ENCODE measurements at places on chromosomes 16 and 17. TPM values are rescaled to one million over a fixed set of nuclear protein-coding genes. Genes with fewer than 3 reads are reported as not detected.

GRCh38 chr17:78001612-78002011 is 43.1 kb downstream of the TNRC6C start:
- no peaks in the 10 kb centered on the region for H3K4me1 ChIP-seq
- no peak overlapping the region for H3K4me3 ChIP-seq
- H3K27ac ChIP-seq, result no peak overlapping the region
- no peaks in the 10 kb centered on the region for H3K27me3 ChIP-seq

GRCh38 chr16:68270353-68270752 is 6.0 kb downstream of the SLC7A6 start:
- no peaks in the 10 kb centered on the region for H3K36me3 ChIP-seq
- H3K27me3 ChIP-seq, result no peaks in the 10 kb centered on the region
- no peak overlapping the region for H3K27ac ChIP-seq
- DNase-seq, result no peak
- H3K4me3 ChIP-seq, result no peak overlapping the region

DNA sequence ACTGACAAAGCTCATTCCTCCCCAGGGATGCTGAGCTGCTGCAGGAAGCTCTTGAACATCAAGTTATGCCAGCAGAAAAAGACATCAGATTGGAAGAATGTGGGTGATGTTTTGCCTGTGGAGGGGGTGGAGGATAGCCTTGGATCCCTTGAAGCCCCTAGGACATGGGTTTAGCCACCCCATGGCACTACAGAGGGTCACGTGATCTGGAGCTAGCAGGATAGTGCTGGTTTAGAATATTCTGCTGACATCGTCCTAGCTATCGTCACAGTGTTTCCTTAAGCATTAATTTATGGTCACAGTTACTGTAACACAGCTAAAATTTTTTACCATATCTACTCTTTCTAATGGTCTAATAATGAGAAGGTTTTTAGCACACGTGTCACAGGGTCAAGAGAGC is 20.2 kb upstream of the MON1B start:
- H3K4me1 ChIP-seq, result no peaks in the 10 kb centered on the region
- no peaks in the 10 kb centered on the region for H3K27me3 ChIP-seq
- H3K36me3 ChIP-seq, result no peaks in the 10 kb centered on the region
- DNase-seq, result no peak
- no peak overlapping the region for H3K27ac ChIP-seq
- no peak overlapping the region for H3K4me3 ChIP-seq

- DNase-seq, result peak; percentile 66
- H3K36me3 ChIP-seq, result no peaks in the 10 kb centered on the region
- H3K27me3 ChIP-seq, result peaks cover 86% of the 10 kb centered on the region
- H3K4me3 ChIP-seq, result no peak overlapping the region
These were observed 20.4 kb upstream of the HOXB13 start for GRCh38 chr17:48748718-48749566.

DNA sequence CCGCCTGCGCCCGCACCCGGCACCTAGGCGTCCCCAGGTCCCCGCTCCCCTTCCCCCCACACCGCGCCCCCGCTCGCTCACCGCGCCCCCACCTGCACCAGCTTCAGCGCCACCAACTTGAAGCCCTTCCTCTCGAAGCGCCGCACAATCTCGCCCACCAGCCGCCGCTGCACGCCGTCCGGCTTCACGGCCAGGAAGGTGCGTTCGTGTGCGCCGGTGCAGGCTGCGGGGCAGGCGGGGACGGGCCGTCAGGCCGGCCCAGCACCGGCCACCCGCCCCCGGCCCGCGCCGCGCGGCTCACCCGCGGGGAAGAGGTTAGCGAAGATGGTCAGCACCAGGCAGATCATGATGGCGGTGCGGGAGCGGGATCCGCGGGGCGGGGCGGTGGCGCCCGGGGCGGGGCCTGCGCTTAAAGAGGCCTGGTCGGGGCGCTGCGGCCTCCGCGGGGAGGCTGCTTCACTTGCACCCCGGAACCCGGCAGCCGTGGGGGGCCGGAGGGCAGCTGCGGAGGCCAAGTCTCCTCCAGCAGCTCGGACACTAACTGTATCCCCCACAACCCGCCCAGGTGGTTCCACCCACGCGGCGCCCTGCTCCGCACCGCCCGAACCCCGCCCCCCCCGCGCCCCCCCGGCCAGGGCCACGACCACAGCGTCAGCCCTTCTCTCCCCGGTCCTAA is at the start of gene NME3:
Gene NME3 (minus strand): TSS at position 356 of the 676 bp plus-strand sequence. CDS start 9 bp downstream, at position 347.
- H3K4me1 ChIP-seq, result peaks cover 6% of the 10 kb centered on the region
- peaks cover 4% of the 10 kb centered on the region for H3K36me3 ChIP-seq
- peak within 1 kb of the TSS; percentile 81 for H3K4me3 ChIP-seq
- peak; percentile 59 for DNase-seq

DNA sequence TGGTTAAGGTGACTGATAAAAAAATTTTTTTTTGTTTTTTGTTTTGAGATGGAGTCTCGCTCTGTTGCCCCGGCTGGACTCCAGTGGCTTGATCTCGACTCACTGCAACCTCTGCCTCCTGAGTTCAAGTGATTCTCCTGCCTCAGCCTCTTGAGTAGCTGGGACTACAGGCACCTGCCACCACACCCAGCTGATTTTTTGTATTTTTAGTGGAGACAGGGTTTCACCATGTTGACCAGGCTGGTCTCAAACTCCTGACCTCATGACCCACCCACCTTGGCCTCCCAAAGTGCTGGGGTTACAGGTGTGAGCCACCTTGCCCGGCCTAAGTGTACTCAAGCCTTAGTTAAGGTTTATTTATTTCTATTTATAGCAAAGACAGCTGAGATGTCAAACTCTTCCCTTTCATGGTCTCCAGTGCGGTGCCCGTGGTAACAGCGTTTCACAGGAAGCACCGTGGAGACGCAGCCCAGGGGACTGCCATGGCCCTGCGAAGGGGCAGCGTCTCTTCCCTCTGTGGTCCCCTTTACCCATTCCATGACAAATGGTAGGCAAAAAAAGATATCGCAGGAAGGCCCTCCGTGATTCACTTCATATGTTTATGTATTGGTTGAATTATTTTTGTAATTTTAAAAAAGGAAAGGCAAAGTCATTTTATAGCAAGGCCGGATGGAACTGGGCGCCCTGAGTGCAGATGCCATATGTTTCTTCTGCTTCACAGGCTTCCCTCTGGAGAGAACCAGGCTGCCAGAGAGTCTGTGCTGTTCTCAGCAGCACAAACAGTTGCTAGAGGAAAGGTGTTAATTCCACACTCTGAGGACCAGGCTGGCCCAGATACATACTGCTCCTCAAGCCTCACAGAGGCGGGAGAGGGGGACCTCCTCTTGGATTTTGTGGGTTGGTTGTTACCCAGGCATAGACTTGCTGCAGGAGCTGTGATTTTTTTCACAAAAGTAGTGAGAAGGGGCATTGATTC is 29.2 kb downstream of the DDX19A start:
- H3K36me3 ChIP-seq, result peaks cover 11% of the 10 kb centered on the region
- no peak overlapping the region for H3K4me3 ChIP-seq
- no peaks in the 10 kb centered on the region for H3K27me3 ChIP-seq
- no peaks in the 10 kb centered on the region for H3K4me1 ChIP-seq

DNA sequence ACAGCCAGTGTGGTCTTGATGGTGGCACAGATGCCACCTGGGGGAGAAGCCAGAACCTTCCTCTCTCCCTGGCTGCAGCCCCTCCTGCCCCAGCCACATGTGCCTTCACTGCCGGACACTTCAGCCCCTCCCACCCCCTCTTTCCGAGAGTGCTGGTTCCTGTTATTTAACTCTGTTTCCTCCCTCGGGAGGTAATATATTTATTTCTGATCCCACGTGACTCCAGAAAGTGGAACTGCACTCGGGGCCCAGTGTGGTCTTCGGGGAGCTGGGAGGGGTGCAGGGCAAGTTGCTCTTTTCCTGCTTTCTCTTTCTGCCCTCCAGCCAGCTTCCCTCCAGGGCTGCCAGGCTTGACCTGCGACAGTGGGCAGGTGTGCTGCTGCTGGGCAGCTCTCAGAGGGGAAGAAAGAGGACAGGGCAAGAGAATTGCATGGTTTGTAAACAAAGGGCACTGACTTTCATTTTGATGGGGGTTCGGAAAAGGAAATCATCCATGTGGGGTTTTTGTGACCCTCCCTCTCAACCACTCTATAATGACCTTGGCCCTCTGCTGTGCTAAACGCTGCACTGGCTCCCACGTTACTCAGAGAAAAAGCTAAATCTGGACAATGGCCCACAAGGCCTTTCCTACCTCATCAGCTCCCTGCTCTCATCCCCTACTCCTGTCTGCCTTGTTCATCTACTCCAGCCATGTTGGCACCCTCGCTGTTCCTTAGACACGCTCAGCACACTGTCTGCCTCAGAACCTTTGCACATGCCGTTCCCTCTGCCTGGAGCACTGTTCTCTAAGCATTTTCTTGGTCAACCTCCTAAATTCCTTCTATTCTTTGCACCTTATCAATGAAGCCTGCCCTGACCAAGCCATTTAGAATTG is 8.2 kb upstream of the CIITA start:
- no peaks in the 10 kb centered on the region for H3K36me3 ChIP-seq
- DNase-seq, result peak; percentile 36
- no peaks in the 10 kb centered on the region for H3K4me1 ChIP-seq
- no peaks in the 10 kb centered on the region for H3K27me3 ChIP-seq
- H3K27ac ChIP-seq, result peak overlapping the region; percentile 59

DNA sequence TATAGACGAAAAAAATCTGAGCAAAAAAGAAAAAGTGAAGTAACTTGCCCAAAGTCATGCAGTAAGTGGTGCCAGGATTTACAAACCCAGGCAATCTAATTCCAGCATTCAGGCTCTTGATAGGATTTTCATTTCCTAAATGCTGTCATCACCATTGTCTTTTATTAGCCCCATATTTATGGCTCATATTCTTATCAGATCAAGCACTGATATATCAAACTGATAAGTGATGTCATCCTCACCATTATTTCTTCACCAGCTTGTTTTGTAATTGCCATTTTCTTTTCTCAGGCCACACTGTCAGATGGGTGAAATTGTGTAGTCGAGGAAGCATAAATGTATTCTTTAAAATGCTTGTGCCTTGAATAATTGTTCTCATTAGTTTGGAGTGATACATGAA is 1.3 kb downstream of the RAD51C start:
- H3K4me1 ChIP-seq, result peaks cover 4% of the 10 kb centered on the region
- no peaks in the 10 kb centered on the region for H3K36me3 ChIP-seq
- DNase-seq, result no peak
- no peak overlapping the region for H3K27ac ChIP-seq
- no peak overlapping the region for H3K4me3 ChIP-seq
- no peaks in the 10 kb centered on the region for H3K27me3 ChIP-seq

DNA sequence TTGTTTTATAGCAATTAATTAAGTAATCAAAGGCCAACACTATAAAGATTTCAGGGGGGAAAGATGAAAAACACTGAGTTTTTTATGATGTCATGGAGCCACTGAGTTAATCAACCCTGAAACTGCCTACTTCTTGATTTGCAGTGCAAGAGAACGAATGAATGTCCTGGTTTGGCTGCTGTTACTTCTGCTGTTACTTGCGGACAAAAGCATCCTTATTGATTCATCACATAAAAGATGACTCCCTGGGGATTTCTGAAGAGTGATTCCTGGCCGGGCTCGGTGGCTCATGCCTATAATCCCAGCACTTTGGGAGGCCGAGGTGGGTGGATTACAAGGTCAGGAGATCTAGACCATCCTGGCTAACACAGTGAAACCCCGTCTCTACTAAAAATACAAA is 10.9 kb upstream of the SPNS3 start:
- no peak for DNase-seq
- H3K27me3 ChIP-seq, result no peaks in the 10 kb centered on the region
- no peak overlapping the region for H3K27ac ChIP-seq
- H3K4me1 ChIP-seq, result peaks cover 2% of the 10 kb centered on the region

GRCh38 chr16:81625544-81626153 is 153.4 kb upstream of the PLCG2 start:
- peaks cover 16% of the 10 kb centered on the region for H3K4me1 ChIP-seq
- peak overlapping the region; percentile 59 for H3K27ac ChIP-seq
- peak; percentile 91 for DNase-seq
- H3K27me3 ChIP-seq, result no peaks in the 10 kb centered on the region
- peaks cover 5% of the 10 kb centered on the region for H3K36me3 ChIP-seq

DNA sequence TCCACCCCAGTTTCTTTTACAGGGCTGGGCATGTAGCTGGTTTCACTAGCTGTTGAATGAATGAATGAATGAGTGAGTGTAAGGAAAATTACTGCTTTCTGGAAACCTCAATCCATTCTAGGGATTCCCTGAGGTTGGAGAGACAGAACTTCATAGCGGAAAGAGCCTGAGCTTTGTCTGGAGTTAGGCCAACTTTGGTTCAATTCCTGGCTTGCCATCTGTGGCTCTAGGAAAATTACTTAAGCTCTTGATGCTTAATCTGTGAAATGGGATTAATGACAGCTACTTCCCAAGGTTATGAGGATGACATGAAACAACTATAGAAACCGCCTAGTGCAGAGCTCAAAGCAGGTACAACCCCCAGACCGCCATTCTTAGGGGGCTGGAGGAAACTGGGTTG is 76.3 kb upstream of the AXIN2 start:
- H3K27ac ChIP-seq, result no peak overlapping the region
- no peaks in the 10 kb centered on the region for H3K27me3 ChIP-seq
- no peak for DNase-seq
- H3K4me1 ChIP-seq, result no peaks in the 10 kb centered on the region
- H3K36me3 ChIP-seq, result no peaks in the 10 kb centered on the region

GRCh38 chr16:47866423-47866822 is 289.4 kb downstream of the ABCC12 start:
- no peaks in the 10 kb centered on the region for H3K36me3 ChIP-seq
- H3K4me1 ChIP-seq, result no peaks in the 10 kb centered on the region
- no peak overlapping the region for H3K4me3 ChIP-seq
- DNase-seq, result no peak
- H3K27ac ChIP-seq, result no peak overlapping the region

- DNase-seq, result no peak
- no peaks in the 10 kb centered on the region for H3K4me1 ChIP-seq
- no peak overlapping the region for H3K27ac ChIP-seq
- H3K27me3 ChIP-seq, result no peaks in the 10 kb centered on the region
- H3K36me3 ChIP-seq, result peaks cover 11% of the 10 kb centered on the region
These were observed 73.8 kb downstream of the C17orf58 start for GRCh38 chr17:67922503-67922902.

DNA sequence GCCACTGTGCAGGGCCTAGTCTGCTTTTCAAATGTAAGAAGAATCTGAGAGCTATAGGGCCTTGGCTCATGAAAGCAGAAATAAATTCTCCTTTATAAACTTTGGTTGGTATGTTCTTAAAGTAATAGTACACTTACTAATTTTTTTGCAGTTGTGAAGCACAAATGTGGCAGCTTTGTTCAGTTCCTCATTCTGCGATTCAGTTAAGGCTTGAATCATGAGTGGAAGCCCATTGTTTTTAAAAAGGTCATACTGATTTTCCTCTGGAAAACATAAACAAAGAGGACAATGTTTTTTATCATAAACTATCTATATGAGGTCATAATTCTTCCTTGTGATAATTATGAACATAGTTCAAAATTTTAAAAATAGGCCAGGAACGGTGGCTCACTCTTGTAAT is 23.6 kb upstream of the DYNC1LI2 start:
- no peaks in the 10 kb centered on the region for H3K27me3 ChIP-seq
- no peaks in the 10 kb centered on the region for H3K4me1 ChIP-seq
- DNase-seq, result no peak
- H3K4me3 ChIP-seq, result no peak overlapping the region

- no peaks in the 10 kb centered on the region for H3K27me3 ChIP-seq
- no peak overlapping the region for H3K27ac ChIP-seq
- H3K4me3 ChIP-seq, result no peak overlapping the region
- no peak for DNase-seq
- no peaks in the 10 kb centered on the region for H3K4me1 ChIP-seq
These were observed 8.2 kb downstream of the SPAG7 start for GRCh38 chr17:4959261-4959965.

MYH2 gene
- not detected for polyA plus RNA-seq

TMC8 gene
- polyA plus RNA-seq, result 1.0 TPM

LGALS9 gene
- polyA plus RNA-seq, result 16.4 TPM

RHBDF1 gene
- polyA plus RNA-seq, result 12.0 TPM

UNC13D gene
- 3.8 TPM for polyA plus RNA-seq

SCGB1C2 gene
- polyA plus RNA-seq, result not detected

KRTAP9-8 gene
- not detected for polyA plus RNA-seq

SEPTIN12 gene
- polyA plus RNA-seq, result not detected

ITGB4 gene
- 15.7 TPM for polyA plus RNA-seq

FNDC8 gene
- polyA plus RNA-seq, result not detected

Measured in kidney (tissue), 22 donors.